ENCODE measurements at places on chromosomes 7 and 10. TPM values are rescaled to one million over a fixed set of nuclear protein-coding genes. Genes with fewer than 3 reads are reported as not detected.

The TBX20 gene
- not detected for polyA plus RNA-seq

The GNGT1 gene
- polyA plus RNA-seq: not detected

The CPN1 gene
- not detected for polyA plus RNA-seq

The VIPR2 gene
- polyA plus RNA-seq: 9.4 TPM

The GRID1 gene
- 3.8 TPM for polyA plus RNA-seq

The FAM25C gene
- not detected for polyA plus RNA-seq

The MCMBP gene
- polyA plus RNA-seq: 33.6 TPM

The C7orf57 gene
- 0.06 TPM for polyA plus RNA-seq

The COPG2 gene
- 44.1 TPM for polyA plus RNA-seq

The EMX2 gene
- 11.9 TPM for polyA plus RNA-seq

The UTF1 gene
- not detected for polyA plus RNA-seq

The PAX4 gene
- not detected for polyA plus RNA-seq

DNA sequence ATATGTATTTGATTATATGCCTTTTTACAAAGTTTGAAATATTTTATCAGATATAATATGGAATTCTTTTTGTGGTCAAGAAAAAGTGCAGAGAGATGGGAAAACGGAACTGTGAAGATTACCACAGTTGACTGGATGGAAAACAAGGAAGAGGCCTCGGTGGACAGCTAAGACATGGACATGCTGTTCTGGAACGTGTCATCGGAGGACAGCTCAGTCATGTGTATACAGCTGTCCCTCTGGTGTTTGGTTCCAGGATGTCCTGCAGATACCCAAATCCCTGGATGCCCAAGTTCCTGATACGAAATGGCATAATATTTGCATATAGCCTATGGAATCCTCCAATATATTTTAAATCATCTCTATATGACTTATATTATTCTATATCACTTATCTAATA lies 49.4 kb downstream of the TRIL start:
- no peak for DNase-seq

GRCh38 chr10:43864656-43865055 lies 216.0 kb upstream of the ZNF32 start:
- no peak for DNase-seq

- DNase-seq: no peak
These were observed 176.0 kb upstream of the NAMPT start for GRCh38 chr7:106460792-106461254.

DNA sequence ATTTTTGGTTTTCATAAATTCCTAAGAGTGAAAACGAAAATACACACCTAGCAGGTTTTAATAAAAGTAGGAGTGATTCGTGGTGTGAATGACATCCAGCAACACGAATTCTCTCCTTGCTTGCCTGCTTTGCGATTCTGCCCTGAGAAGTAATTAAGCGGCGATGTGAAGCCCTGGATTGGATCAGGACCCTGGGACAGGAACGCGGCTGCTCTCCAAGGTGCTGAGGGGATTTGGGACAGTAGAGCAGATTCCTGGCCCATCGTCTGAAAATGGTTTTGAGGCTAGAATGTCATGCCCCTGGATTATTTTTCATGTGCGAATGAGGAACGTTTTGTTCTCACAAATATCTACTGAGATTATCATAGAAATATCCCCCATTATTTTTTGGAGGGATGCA lies 7.8 kb downstream of the NPS start:
- DNase-seq: peak; percentile 32

DNA sequence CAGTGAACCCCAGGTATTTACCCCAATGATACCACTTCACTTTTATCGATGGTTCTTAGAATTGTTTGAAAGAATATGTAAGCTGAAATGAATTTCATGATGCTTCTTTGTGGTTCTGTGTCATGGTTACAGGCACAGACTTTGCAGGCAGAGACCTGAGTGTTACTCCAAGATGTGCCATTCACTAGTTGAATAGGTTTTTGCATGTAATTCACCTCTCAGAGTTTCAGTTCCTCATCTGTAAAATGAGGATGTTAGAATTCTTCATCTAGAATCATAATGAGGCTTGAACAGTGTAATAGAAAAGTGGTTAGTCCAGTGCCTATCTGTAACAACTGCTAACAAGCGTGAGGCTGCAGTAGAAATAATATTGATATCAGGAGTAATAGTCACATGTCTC lies 54.6 kb downstream of the VSTM2A start:
- DNase-seq: no peak

DNA sequence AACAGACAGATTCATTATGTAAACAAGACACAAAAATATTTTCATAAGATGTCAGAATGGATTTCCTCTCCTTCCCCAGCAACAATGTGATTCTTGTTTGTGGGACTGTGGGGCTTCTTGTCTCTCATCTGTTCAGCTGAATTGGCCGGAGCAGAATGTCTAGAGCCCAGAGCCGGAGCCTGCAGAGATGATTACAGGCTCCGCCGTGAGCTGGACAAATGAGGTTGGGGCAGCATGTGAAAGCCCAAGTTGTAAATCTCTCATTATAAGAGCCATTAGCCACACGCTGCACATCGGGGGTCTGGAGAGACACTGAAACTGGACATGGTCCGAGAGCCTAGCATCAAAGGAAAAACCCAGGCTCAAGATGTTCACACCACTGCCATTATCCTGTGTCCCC lies 137.0 kb upstream of the ADAM12 start:
- no peak for DNase-seq

DNA sequence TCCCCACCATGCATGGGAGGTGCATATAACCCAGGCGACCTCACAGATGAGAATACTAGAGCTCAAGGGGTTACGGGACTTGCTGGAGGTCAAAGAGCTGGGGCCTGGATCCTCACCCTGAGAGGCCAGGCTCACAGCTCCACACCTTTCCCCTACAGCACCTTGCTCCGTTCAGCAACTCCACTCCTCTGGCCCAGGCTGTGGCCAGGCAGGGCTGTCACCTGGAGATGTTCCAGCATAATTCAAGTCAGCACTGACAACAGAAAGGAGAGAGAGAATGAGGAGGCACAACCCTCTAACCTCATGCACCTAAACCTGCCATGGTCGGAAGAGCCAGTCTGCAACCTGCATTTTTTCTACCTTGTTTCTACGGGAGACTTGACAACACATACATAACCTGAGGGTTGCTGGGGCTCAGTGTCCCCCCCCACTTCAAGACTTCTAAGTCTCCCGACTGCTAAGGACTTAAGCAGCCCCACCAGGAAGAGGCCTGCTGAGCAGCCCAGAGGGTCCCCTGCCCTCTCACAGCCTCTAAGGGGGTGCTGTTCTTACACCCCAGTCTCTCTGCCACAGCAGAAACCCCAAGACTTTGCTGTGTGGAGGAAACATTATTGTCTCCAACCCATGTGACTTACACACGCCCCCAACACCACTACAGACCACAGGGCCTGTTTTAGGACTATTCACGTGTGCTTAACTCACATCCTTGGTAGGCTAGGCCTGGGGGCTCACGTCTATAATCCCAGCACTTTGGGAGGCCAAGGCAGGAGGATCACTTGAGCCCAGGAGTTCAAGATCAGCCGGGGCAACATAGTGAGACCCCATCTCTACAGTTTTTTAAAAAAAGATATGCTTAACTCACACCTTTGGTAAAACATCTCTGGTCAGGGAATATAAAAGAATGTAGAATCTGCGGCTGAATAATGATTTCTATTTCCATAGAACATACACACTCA lies 175.6 kb downstream of the FAM107B start:
- DNase-seq: no peak

GRCh38 chr7:98238976-98239375 lies 13.1 kb downstream of the TECPR1 start:
- no peak for DNase-seq

DNA sequence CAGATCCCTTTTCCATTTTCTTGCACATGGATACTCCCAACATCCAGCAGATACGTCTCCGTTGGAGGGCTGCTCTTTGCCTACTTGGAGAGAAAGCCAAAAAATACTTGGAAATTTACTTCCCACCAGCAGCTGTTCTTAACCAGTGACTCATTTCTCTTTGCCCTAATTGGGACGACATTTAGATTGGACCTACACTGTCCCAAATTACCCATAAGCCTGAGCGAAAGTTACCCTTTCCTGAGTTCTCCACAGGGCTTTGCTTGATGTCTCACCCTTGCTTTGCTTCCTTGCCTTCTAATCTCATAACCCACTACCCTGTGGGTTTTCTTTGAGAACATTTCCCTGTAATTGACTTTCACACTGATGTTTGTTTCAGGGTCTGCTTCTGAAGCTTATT lies 48.1 kb downstream of the SAMD8 start:
- DNase-seq: no peak

DNA sequence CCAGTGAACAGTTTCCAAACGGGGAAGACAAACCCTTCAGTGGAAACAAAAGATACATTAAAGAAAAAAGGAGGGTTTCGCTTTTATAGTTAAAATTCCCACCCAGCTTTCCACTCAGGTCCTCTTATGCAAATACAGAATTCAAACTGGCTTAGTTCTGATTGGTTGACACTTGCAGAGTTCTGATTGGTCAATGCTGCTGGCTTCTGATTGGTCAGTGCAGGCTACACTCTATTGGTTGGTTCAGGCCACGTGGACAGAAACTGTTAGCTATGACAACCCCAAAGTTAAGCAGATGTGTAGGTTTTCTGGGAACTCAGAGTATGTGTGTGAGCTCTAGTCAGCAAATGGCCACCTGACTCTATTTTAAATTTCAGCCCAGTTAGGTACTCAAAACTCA lies 80.0 kb downstream of the FBXL13 start:
- DNase-seq: no peak

- DNase-seq: no peak
These were observed 11.9 kb upstream of the LRRC27 start for GRCh38 chr10:132319853-132320653.

- DNase-seq: peak; percentile 94
These were observed 162.4 kb upstream of the MEOX2 start for GRCh38 chr7:15848901-15849300.

GRCh38 chr7:2104107-2104710 lies 128.5 kb downstream of the MAD1L1 start:
- no peak for DNase-seq

DNA sequence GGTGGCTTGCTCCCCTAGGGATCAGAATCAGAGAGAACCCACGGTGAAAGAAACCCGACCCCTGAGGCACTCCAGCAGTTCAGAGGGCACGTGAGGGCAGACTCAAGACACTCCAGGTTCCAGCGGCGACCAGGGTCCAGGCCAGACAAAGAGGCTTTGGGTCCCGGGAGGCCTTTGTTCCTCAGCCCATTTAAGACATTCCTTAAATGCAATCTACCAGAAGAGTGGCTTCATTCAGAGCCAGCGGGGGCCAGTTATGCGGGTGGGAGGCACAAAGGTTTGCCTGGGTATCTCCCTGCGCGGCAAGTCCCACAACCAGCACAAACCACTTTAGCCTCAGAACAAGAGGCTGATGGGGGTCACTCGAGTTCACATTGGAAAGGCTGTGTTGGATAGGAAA lies 53.6 kb downstream of the AFAP1L2 start:
- no peak for DNase-seq

DNA sequence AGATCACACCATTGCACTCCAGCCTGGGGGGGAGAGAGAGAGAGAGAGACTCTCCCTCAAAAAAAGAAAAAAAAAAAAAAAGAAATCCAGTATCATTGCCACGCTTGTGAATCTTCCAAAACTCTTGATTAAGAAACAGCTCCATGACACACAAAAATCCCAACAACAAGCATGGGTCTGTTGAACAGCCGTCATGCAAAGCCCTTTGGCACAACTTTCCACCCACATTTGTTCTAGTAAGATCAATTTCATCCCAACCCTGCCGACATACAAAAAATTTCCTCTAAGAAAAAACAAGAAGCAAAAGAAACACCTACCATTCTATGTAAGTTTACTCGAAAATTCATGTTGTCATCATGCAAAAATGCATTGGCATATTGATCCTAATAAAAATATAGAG lies 62.8 kb downstream of the ARMH3 start:
- DNase-seq: no peak

GRCh38 chr7:112080441-112080840 lies 125.8 kb downstream of the DOCK4 start:
- no peak for DNase-seq

- peak; percentile 16 for DNase-seq
These were observed 26.0 kb downstream of the LEP start for GRCh38 chr7:128266883-128267594.

GRCh38 chr7:106736508-106737201 lies 75.7 kb upstream of the CCDC71L start:
- no peak for DNase-seq

DNA sequence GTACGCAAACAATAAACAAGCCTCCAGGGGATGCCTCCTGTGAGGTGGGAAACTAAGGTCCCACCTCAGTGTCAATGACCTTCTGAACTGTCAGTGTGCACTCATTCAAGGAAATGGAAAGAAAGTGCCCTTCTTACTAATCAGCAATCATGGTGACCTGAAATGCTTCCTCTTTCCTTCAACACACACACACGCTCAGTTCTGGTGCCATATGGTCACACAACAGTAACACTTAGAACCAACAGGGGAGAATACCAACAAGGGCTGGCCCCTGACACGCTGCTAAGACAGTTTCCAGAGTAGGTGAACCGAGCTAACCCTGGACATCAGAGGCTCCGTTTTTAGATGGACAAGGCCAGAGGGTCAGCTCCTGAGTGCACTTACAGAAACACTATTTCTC lies 42.1 kb upstream of the EFCAB10 start:
- no peak for DNase-seq

DNA sequence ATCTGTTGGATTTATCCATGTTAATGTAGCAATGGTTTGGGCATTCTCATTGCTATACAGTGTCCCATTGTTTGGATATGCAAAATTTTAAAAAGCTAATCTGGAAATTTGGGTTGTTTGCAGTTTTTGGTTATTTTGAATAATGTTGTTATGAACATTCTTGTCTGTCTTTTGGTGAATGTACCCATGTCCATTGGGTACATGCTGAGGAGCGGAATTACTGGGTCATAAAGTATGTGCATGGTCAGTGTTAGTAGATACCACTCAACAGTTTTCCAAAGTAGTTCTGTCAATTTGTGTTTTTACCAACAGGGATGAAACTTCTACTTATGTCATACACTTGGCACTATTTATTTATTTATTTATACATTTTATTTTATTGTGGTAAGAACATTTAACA lies 153.9 kb downstream of the LRMDA start:
- DNase-seq: no peak

- DNase-seq: no peak
These were observed 68.8 kb upstream of the GRB10 start for GRCh38 chr7:50851451-50851850.

DNA sequence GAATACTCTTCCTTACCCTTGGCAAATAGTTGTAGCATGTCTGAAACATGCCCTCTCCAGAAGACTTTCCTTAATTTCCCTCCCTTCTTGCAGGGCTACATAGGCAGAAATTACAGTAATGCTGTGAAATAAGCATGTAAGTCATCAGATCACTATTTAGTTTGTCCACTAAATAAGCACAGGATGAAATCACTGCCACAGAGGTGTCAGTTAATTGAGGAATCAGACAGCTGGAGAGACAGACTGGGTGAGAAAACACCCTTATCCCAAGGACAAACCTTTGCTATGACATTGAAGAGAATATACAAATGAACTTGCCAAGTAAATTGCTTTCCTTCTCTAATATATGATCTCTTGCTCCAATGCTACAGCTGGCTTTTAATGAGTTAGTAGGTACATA lies 129.3 kb downstream of the CHRM2 start:
- no peak for DNase-seq

GRCh38 chr7:130494431-130494858 lies 2.6 kb downstream of the MEST start:
- no peak for DNase-seq

- DNase-seq: no peak
These were observed 28.9 kb upstream of the SAMD9L start for GRCh38 chr7:93176992-93177580.
